ENCODE measurements at places on chromosomes 2 and 18.

GRCh38 chr2:55111570-55112228, 61.4 kb upstream of the RTN4 start:
- peak overlapping the region; percentile 95 for H3K27ac ChIP-seq
- peaks cover 45% of the 10 kb centered on the region for H3K4me1 ChIP-seq
- H3K4me3 ChIP-seq, result no peak overlapping the region
- no peaks in the 10 kb centered on the region for H3K27me3 ChIP-seq

DNA sequence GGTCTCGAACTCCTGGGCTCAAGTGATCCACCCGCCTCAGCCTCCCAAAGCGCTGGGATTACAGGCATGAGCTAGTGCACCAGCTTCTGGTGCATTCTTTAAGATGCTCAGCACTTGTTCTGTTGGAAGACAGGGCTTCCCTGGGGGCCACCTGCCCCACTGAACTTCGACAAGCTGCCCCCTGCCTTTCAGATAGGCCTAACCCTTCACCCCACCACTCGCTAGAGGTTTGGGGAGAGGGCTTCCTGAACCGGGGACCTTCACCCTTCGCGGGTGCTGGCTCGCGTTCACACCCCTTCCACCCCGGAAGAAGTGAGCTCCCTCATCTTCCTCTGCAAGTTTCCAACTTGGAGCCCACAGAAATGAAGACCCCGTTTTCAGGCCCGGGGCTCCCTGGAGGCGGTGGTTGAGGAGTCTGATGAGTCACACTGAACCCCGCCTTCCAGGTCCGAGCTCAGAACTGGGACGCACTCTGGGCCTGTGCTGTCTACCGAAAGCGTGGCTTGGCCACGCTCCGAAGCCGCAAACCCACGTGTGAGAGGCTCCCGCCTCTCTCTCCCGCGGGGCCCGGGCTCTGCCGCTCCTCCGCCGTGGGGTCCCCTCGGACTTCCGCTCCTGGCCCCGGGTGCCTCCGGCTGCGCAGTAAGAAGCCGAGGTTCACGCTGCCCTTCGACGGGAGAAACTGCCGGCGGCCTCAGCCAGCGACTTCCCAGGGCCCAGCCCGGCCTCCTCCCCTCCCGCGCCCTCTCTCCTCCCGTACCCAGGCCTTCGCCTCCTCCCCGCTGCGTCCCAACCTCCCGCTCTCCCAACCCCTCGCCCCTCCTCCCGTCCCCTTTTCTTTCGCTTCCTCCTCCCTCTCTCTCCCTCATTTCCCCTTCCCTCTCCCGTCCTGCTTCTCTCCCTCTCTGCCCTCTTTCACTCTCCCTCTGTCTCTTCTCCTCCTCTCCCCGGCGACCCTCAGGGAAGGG, 47.5 kb upstream of the SP3 start:
- H3K4me3 ChIP-seq, result peak overlapping the region; percentile 43
- H3K36me3 ChIP-seq, result no peaks in the 10 kb centered on the region
- H3K4me1 ChIP-seq, result peaks cover 8% of the 10 kb centered on the region
- H3K27me3 ChIP-seq, result no peaks in the 10 kb centered on the region

GRCh38 chr2:156333274-156333950, 891 bp upstream of the NR4A2 start:
- H3K4me1 ChIP-seq, result peaks cover 4% of the 10 kb centered on the region
- no peaks in the 10 kb centered on the region for H3K36me3 ChIP-seq
- H3K27ac ChIP-seq, result peak overlapping the region; percentile 100
- no peak for DNase-seq
- no peaks in the 10 kb centered on the region for H3K27me3 ChIP-seq

GRCh38 chr2:235142601-235143000, 190.8 kb downstream of the SH3BP4 start:
- no peak overlapping the region for H3K27ac ChIP-seq
- no peaks in the 10 kb centered on the region for H3K4me1 ChIP-seq
- peaks cover 7% of the 10 kb centered on the region for H3K27me3 ChIP-seq
- no peak for DNase-seq

- no peak overlapping the region for H3K4me3 ChIP-seq
- no peaks in the 10 kb centered on the region for H3K4me1 ChIP-seq
- peaks cover 13% of the 10 kb centered on the region for H3K27me3 ChIP-seq
- no peaks in the 10 kb centered on the region for H3K36me3 ChIP-seq
- DNase-seq, result peak; percentile 52
Observed at GRCh38 chr2:173553593-173553992, 198.9 kb downstream of the CDCA7 start.

DNA sequence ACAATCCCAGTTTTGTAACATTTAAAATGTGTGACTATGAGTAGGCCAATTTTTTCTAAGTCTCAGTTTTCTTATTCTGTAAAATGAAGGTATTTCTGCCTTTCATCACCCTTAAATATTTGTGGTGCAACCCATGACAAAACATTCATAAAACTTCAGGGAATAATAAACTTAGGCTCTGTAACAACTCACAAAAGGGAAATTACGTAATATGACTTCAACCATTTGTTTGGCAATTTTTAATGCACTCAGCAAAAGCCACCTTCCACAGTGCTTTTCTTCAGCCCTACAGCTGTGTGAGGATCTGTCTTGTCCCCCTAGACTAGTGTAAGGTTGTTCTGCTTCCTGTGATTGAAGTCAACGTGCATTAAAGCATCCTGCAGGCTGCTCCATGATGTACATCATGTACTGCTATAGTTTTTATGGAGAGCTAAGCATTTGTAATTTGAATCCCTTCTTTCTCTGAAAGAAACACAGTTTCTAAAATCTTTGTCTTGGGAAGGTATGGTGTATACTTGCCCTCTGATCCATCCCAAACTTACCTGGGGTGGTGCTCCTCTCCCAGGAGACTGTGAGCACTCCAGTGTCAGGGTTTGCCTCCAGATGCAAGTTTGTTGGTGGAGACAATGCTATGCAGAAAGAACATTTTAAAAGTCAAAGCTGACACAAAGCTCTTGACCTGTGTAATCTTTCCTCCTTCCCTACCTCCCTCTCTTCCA, 39.1 kb downstream of the FN1 start:
- H3K4me1 ChIP-seq, result peaks cover 19% of the 10 kb centered on the region
- no peak overlapping the region for H3K4me3 ChIP-seq
- peak; percentile 90 for DNase-seq
- no peaks in the 10 kb centered on the region for H3K27me3 ChIP-seq
- H3K36me3 ChIP-seq, result peaks cover 35% of the 10 kb centered on the region
- no peak overlapping the region for H3K27ac ChIP-seq

GRCh38 chr2:28729698-28730097, 21.9 kb upstream of the PPP1CB start:
- no peak overlapping the region for H3K4me3 ChIP-seq
- H3K27me3 ChIP-seq, result no peaks in the 10 kb centered on the region
- no peaks in the 10 kb centered on the region for H3K36me3 ChIP-seq
- H3K4me1 ChIP-seq, result no peaks in the 10 kb centered on the region
- H3K27ac ChIP-seq, result no peak overlapping the region

DNA sequence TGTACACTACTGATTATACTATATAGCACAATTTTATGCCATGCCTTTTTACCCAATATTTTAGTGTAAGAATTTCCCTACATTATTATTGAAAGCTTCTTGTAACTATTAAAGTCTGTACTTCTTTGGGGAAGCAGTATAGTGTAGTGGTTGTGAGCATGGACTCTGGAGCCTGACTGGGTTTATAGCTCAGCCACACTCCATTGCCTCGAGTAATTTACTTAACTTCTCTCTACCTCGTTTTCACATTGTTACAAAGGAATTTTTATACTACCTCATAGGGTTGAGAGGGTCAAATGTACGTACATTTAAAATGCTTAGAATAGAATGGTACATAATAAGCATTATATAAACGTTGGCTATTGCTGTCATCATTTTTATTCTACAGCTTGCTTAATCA, 139.2 kb downstream of the UBR3 start:
- no peak overlapping the region for H3K4me3 ChIP-seq
- no peak overlapping the region for H3K27ac ChIP-seq
- no peaks in the 10 kb centered on the region for H3K36me3 ChIP-seq
- DNase-seq, result no peak
- H3K4me1 ChIP-seq, result no peaks in the 10 kb centered on the region

- no peak for DNase-seq
- no peak overlapping the region for H3K27ac ChIP-seq
- H3K4me3 ChIP-seq, result no peak overlapping the region
- H3K27me3 ChIP-seq, result peaks cover 7% of the 10 kb centered on the region
- no peaks in the 10 kb centered on the region for H3K36me3 ChIP-seq
- H3K4me1 ChIP-seq, result peaks cover 13% of the 10 kb centered on the region
Observed at GRCh38 chr2:217688494-217688893, 314.3 kb downstream of the TNS1 start.

GRCh38 chr2:162202203-162202602, 41.0 kb downstream of the FAP start:
- DNase-seq, result no peak
- peaks cover 11% of the 10 kb centered on the region for H3K36me3 ChIP-seq
- no peak overlapping the region for H3K27ac ChIP-seq
- H3K4me3 ChIP-seq, result no peak overlapping the region
- peaks cover 4% of the 10 kb centered on the region for H3K4me1 ChIP-seq
- no peaks in the 10 kb centered on the region for H3K27me3 ChIP-seq

- DNase-seq, result no peak
- H3K27ac ChIP-seq, result no peak overlapping the region
- no peak overlapping the region for H3K4me3 ChIP-seq
- H3K27me3 ChIP-seq, result no peaks in the 10 kb centered on the region
- peaks cover 6% of the 10 kb centered on the region for H3K4me1 ChIP-seq
- no peaks in the 10 kb centered on the region for H3K36me3 ChIP-seq
Observed at GRCh38 chr2:182224669-182225068, 202.2 kb downstream of the PDE1A start.

GRCh38 chr18:35142275-35142615, 98.6 kb upstream of the ZNF397 start:
- no peak overlapping the region for H3K27ac ChIP-seq
- no peaks in the 10 kb centered on the region for H3K27me3 ChIP-seq
- no peak overlapping the region for H3K4me3 ChIP-seq
- H3K36me3 ChIP-seq, result no peaks in the 10 kb centered on the region
- H3K4me1 ChIP-seq, result no peaks in the 10 kb centered on the region

DNA sequence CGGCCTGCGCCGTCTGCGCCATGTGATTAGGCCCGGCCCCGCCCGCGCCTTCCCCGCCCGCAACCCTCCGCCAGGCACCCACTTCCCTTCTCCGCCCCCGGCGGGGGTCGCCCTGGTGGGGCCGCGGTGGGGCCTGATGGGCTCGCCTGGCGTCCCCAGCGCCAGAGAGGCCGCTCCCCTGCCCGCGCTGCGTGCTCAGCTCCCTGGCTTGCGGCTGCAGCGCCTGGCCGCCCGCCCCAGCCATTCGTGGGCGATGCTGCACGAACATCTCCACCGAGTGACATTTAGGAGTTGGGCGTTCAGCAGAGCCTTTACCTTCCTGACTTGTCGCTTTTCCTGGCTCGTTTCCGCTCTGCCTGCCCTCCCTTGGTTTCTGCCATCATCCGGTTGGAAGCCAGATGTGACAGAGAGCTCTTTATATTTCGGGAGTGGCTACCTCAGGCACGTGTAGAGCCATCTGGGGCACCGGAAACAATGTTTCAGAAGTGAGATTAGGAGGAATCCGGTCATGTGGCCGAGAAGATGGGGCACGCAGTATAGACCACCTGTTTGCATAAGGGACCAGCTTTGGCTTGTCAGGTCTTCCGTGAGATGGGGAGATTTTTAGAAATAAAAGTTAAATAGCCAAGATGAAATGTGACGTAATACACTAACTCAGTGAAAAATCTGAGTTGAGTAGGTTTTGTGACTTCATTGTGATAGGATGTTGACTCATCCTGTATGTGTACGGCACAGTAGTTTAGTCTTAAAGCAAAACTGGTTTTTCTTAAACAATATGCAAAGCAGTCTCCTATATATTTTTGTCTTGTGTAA, 1.2 kb downstream of the GLS start:
- peak; percentile 79 for DNase-seq
- H3K36me3 ChIP-seq, result no peaks in the 10 kb centered on the region
- H3K4me3 ChIP-seq, result peak overlapping the region; percentile 94
- H3K4me1 ChIP-seq, result peaks cover 3% of the 10 kb centered on the region

DNA sequence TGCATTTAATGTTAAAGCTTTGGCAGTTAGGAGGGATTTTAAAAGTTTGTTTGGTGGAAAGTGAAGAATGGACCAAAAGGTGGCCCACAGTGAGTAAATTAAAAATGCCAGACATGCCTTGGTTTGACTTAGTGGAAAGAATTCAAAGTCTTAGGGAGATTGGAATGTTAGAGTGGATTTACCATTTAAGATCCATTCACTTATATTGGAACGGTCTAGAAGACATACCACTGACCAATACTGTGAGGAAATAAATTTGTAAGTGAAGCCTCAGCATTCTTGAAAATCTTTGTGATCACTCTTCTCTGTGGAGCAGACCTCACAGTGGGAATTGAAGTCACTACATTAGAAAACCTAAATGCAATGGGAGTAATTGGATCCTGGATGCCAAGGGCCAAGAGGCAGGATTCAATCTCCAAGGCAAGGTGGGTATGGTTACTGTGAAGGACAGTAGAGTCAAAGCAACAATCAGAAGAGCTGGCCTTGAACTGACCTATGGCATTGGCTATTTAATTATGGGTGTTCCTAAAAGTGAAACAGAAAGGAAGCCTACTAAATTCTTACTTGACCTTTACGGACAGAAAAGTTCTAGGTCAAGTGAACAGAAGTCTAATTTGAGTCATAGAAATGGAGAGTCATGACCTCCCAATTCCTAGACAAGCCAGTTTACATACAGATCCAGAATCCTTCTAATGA, 40.2 kb upstream of the VRK2 start:
- no peaks in the 10 kb centered on the region for H3K4me1 ChIP-seq
- H3K27ac ChIP-seq, result no peak overlapping the region
- no peaks in the 10 kb centered on the region for H3K27me3 ChIP-seq
- H3K36me3 ChIP-seq, result no peaks in the 10 kb centered on the region

DNA sequence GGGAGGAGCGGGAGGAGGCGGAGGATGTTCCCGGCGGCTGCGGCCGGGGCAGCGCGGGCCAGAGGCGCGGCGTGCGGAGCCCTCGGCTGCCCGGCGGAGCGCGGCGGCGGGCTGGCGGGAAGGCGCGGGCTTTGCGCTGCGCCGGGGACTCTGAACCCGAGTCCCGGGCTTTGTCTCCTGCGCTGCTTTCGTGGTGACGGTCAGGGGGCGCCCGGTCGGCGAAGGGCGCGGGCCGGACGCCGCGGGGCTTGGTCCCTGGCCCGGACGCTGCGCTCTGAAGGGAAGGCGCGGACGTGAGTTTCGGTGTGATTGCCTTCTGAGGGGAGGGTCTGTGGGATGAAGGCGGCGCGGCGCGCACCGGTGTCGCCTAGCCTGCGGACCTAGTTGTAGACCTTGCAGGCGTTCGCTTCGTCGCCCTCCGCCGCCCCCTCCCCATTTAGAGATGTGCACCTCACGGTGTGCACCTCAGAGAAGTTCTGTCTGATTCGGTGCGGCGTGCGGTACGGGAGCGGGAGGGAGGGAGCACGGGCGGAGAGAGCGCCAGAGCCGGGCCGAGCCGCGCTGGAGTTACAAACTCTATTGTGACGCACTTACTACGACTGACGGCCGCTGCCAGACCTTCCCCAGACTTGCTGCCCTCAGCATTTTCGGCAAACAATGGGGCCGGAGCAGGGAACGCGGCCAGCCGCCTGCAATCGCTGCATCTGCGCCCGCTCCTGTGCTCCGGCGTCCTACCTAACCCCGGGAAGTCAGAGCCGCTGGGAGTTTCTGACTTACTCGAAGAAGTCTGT, 2.1 kb downstream of the BCL2L11 start:
- no peaks in the 10 kb centered on the region for H3K36me3 ChIP-seq
- H3K4me3 ChIP-seq, result peak overlapping the region; percentile 74
- H3K4me1 ChIP-seq, result peaks cover 3% of the 10 kb centered on the region
- DNase-seq, result peak; percentile 92
- peaks cover 12% of the 10 kb centered on the region for H3K27me3 ChIP-seq

GRCh38 chr2:223142118-223142517, 90.1 kb downstream of the KCNE4 start:
- no peak overlapping the region for H3K27ac ChIP-seq
- DNase-seq, result no peak
- H3K36me3 ChIP-seq, result no peaks in the 10 kb centered on the region
- H3K27me3 ChIP-seq, result no peaks in the 10 kb centered on the region

GRCh38 chr18:13438507-13439056, 220.0 kb downstream of the LDLRAD4 start:
- no peak overlapping the region for H3K4me3 ChIP-seq
- H3K36me3 ChIP-seq, result no peaks in the 10 kb centered on the region
- no peak overlapping the region for H3K27ac ChIP-seq
- no peaks in the 10 kb centered on the region for H3K4me1 ChIP-seq
- peaks cover 3% of the 10 kb centered on the region for H3K27me3 ChIP-seq
